Left renal cortex interstitium (tissue), 4 donors: ENCODE measurements at places on chromosomes 13 and 19.

DNA sequence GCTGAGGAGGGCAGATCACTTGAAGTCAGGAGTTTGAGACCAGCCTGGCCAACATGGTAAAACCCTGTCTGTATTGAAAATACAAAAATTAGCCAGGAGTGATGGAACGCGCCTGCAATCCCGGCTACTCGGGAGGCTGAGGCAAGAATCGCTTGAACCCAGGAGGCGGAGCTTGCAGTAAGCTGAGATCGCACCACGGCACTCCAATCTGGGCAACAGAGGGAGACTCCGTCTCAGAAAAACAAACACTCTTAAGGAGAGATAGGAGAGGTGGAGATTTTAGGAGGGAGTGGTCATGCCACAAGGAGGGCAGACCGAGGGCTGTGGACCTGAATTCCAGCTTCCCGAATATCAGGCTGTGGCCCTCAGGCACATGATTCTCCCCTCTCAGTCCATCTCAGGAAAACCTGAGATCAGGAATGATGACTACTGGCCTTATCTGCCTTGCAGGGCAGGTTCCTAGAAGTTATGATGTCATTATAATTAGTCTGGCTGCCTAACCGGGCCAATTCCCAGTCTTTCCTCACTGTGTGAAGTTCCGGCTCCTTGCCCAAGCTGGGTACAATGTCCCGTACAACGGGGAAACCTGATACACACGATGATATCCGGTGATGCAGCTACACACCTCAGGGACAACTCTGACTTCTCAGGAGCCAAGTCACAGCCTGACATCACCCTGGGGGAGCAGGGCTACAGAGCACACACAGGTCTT lies 2.5 kb downstream of the SLC35E1 start:
- DNase-seq: no peak

- no peak for DNase-seq
These were observed 1323.9 kb upstream of the SPRY2 start for GRCh38 chr13:81664872-81665271.

DNA sequence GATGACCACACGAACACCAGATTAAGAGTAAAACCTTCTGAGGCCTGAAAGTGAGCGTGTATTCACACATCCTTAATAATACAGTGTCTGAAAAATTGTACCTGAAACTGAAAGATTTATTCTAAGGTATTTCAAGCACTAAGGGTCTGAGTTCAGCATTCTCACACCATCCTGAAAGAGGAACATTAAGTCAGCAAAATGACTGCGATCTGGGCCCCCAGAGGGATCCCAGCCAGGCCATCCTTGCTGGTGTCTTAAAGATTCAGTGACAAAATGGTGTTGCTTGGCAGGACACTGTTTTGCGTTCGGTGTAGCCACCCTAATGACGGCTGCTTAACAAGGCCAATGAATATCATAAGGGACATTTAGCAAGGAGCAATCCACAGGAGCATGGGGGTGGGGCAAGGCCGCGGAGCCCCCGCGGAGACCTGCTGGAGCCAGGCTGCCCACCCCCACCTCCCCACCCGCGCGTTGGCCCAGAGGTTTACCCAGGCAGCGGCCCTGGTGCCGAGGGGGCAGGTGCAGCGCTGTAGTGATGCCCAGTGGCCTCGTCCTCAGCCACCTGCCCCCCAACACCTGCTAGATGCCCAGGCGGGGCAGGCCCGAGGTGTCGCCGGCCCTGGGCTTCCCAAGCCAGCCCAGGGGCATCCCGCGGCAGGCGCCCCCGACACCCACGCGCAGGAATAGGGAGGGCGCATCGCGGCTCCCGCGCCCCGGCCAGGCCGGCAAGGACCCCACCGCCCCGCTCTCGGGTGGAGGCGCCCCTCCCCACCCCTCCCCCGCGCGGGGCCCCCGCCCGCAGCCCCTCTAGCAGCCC lies 742 bp downstream of the NALCN start:
- no peak for DNase-seq

DNA sequence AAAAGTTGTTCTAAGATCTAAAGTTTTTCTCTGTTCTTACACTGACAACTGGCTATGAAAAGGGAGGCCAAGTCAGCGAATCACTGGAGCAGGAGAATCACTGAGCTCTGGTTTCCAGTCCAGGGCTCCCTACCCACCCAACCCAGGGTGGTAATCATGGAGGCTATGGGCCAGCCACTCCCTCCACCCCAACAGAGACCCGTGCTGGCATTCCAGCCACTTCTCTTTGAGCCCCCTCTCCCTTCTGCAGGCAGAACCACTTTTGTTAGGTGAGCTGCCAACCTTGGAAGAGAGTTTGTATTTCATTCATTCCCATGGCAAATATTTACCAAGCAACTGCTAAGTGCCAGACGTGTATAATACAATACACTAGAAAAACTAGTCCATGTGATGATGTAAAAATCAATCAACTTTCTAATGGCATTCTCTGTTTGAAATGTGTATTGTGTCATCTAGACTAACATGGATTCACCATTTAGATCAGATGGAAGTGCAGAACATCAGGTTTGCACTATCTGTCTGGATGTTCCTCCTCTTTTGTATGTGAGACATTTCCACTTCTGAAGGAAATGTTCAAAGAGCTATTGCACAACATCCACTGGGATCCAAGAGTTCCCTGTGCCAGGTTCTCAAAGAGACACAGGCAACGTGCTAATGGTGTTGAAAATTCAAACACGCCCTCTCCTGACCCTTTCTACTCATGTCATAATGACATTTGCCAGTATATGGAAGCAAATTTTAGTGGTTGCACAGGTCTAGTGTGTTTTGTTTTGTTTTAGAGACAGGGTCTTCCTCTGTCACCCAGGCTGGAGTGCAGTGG lies 5.3 kb downstream of the MLNR start:
- DNase-seq: no peak

GRCh38 chr19:8208922-8209461 lies at the start of gene CERS4:
TSS of gene CERS4 (plus strand) at chr19:8209370. CDS start at chr19:8251077, 41,707 bp downstream.
- DNase-seq: peak; percentile 21

- DNase-seq: no peak
These were observed 8.8 kb downstream of the STK11 start for GRCh38 chr19:1214299-1214861.

DNA sequence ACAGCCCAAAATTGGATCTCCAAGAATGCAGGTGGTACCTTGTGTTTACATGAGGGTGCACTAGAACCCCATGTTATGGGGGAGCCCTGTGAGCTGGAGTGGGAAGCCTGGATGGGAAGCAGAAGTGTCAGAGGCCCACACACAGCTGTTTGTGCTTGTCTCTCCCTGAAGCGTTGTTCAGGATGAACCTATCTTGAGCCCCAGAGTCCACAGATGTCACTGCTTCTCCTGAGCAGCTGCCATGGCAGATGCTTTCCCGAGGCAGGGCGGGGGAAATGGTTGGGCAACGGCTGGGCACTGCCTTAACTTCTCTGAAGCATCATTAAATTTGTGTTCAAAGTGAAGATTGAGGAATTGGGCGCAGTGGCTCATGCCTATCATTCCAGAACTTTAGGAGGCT lies 17.1 kb upstream of the CHST8 start:
- DNase-seq: no peak

DNA sequence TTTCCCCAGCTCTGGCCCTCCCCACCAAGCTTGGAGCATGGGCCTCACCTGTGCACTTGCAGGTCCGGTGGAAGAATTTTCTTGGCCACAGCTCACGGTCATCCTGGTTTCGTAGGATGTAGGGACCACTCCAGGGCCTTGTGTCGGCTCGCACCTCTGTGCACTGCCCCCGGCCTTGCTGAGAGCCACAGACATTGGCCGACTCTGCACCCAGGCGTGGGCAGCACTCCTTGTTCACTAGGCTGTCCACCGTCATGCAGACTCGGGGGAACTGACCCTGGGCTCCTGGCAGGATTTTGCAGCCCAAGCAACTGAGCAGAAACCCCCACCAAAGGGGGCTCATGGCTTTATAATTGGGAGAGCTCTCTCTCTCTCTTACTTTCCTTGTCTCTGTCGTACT lies 569 bp downstream of the DCT start:
- no peak for DNase-seq

- no peak for DNase-seq
These were observed 64.9 kb downstream of the MZT1 start for GRCh38 chr13:72662548-72662947.

DNA sequence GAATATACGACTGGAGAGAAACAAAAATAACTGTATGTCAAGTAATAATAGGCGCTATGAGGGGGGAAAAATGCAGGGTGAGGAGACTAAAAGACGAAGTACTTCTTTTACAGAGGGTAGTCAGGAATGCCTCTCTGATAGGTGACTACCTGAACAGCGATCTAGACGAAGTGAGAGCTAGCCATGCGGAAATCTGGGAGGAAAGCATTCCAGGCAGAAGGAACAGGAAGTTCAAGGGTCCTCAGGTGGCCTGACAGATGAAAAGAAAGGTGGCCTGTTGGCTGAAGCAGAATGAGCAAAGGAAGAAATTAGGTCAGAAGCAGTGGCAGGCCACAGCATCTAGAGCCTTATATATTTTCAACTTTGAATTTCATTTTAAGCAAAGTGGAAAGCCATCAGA lies 13.3 kb downstream of the ZDHHC20 start:
- DNase-seq: no peak

GRCh38 chr19:58261600-58261967 lies 17.2 kb upstream of the ZNF8 start:
- DNase-seq: no peak

DNA sequence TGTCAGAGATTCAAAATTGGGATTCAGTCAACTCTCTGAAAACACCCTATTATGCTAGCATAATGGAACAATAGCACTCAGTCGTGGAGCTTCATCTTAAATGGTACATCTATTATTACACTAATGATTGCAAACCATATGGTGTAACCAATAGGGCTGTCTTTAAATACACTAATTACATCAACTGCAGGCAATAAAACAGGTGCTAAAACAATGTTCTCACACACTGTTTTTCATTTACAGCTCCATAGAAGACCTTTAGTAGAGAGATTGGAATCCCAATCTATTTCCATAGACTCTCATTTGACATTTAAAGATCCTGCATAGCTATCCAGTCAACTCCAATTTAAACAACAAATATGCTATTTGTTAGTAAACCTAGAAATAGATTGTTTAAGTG lies 1917.4 kb downstream of the OLFM4 start:
- DNase-seq: no peak

DNA sequence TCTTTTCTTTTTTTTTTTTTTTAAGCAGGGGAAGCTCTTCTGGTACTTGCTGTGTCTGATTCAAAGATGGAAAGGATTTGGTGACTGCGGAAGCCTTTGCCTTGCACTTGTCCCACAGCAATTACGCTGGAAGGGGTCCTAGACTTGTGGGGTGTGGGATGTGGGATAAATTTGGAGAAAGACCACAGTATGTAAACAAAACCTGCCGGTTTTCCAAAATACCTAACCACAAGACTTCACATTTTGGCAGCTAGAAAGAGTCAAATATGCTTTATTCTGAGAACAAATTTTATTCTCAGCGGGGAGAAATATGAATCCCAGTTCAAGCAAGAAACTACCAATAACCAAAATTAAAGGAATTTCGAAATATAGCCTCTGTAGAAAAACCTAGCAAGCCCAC lies 176.5 kb downstream of the SPRY2 start:
- DNase-seq: no peak

- DNase-seq: no peak
These were observed 27.1 kb downstream of the SERP2 start for GRCh38 chr13:44400736-44401135.

GRCh38 chr19:11480715-11481533 lies at the start of gene ELAVL3:
TSS of gene ELAVL3 (minus strand) at chr19:11481046. CDS start at chr19:11480608, 438 bp downstream.
- no peak for DNase-seq

GRCh38 chr19:6718741-6719539 lies 1.5 kb downstream of the C3 start:
- no peak for DNase-seq

DNA sequence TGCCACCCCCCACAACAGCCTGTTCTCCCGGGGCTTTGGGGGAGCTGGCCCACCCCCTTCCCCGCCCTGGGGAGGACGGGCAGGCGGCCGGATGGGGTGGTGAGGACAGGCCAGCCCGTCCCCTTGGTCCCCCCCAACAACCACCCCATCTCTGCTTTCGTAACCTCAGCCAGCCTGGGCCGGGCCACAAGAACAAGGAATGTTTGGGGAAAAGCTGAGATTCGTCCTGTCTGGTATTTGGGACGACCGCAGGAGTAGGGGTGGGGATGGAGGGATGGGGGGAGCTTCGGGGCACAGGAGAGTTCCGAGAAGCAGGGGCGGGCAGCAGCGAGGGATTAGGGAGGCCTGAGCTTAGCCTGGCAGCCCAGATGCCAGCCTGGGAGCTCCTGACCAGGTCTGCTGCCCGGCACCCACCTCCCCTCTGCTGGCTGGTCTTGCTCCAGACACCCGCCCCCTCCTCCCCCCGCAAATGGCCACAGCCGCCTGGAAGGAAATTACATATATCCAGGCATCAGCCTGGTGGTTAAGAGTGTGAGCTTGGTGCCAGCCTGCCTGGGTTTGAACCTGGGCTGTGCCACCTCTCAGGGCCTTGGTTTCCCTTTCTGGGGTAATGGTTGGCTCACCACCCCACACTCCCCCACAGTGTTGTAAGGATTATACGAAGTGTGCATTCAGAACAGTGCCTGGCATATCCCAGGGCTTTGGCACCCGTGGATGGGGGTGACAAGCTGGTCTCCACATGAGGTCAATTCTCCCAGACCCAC lies at the start of gene PODNL1:
Gene PODNL1 (minus strand): TSS at position 117 of the 764 bp plus-strand sequence. CDS start 236 bp downstream, outside the sequence.
- no peak for DNase-seq

DNA sequence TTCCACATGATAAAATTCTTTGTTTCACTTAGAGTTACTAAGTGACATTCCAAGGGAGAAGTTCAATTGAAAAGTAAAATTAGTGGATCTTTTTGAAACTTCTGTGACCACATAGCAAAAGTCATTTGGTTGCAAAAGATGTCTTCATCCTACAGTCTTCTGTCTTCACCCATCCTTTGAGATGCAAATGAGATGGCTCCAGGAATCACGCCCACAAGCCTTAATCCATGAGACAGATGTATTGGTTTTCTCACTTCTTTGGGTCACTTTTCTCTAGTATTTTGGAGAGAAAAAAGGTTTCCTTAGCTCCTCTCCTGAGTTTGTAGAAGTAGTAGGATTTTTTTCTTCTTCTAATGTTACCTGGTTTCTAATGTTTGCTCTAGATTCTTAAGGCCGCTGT lies 259.5 kb upstream of the SLC10A2 start:
- DNase-seq: no peak

GRCh38 chr19:18419699-18420460 lies 682 bp downstream of the SSBP4 start:
- no peak for DNase-seq

GRCh38 chr13:113637262-113638160 lies 20.5 kb downstream of the ATP4B start:
- DNase-seq: no peak

DNA sequence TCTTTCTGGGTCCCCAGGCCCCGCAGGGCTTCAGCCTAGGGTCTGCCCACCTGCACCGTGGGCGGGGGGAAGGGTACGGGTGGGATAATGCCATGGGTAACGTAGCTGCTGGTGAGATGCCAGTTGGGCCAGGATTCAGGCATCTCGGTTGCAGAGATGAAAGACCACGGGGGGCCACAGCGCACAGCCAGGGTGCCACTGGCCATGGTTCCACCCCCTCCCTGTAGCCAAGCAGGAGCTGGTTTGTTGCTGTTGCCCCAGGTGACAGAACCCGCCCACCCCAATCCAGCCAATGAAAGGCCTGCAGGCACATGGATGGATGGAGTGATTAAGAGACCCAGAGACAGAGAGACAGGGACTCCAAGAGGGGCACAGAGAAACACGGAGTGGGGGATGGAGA lies 1.0 kb upstream of the CGB7 start:
- DNase-seq: no peak
